Left lung (tissue), 14 donors: ENCODE measurements at places on chromosomes 11 and 22. TPM values are rescaled to one million over a fixed set of nuclear protein-coding genes. Genes with fewer than 3 reads are reported as not detected.

GRCh38 chr11:7523416-7524210 lies 9.8 kb downstream of the PPFIBP2 start:
- no peak for DNase-seq
- no peak overlapping the region for H3K27ac ChIP-seq
- no peaks in the 10 kb centered on the region for H3K27me3 ChIP-seq
- no peak overlapping the region for H3K4me3 ChIP-seq
- H3K4me1 ChIP-seq = peaks cover 13% of the 10 kb centered on the region

The MYO7A gene
- total RNA-seq = 13.5 TPM

- no peaks in the 10 kb centered on the region for H3K27me3 ChIP-seq
- DNase-seq = no peak
- H3K4me3 ChIP-seq = no peak overlapping the region
- no peaks in the 10 kb centered on the region for H3K4me1 ChIP-seq
Measured at GRCh38 chr11:110491577-110492320, 62.0 kb downstream of the FDX1 start.

DNA sequence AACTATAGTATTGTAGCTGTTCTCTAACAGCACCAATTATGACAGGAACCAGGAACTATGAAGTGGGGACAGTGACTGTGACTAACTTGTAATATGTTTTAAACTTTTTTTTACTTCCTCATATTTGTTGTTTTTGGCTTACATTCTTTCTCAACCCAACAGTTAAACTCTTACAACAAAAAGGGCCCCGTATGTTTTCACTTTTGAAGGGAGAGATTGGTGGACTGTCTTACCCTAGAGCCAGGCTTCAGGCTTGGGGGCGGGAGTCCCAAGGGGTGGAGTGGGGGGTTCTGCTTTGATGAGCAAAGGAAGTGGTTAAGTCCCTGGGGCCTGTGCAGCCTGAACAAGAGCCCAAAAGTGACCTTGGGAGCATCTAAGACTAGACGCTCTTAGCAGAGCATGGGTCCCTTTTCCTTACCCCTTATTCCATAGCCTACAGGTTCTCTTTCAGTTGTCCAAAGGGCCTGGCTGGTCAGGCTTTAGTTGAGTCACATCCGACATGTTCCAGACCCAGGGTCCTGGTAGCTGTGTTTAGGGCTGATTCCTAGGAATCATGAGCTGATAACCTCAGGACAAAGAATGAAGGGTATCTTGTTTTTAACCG lies 38.8 kb downstream of the STIM1 start:
- H3K27me3 ChIP-seq = no peaks in the 10 kb centered on the region
- H3K27ac ChIP-seq = peak overlapping the region; percentile 17
- no peaks in the 10 kb centered on the region for H3K36me3 ChIP-seq
- H3K4me3 ChIP-seq = no peak overlapping the region
- no peak for DNase-seq

DNA sequence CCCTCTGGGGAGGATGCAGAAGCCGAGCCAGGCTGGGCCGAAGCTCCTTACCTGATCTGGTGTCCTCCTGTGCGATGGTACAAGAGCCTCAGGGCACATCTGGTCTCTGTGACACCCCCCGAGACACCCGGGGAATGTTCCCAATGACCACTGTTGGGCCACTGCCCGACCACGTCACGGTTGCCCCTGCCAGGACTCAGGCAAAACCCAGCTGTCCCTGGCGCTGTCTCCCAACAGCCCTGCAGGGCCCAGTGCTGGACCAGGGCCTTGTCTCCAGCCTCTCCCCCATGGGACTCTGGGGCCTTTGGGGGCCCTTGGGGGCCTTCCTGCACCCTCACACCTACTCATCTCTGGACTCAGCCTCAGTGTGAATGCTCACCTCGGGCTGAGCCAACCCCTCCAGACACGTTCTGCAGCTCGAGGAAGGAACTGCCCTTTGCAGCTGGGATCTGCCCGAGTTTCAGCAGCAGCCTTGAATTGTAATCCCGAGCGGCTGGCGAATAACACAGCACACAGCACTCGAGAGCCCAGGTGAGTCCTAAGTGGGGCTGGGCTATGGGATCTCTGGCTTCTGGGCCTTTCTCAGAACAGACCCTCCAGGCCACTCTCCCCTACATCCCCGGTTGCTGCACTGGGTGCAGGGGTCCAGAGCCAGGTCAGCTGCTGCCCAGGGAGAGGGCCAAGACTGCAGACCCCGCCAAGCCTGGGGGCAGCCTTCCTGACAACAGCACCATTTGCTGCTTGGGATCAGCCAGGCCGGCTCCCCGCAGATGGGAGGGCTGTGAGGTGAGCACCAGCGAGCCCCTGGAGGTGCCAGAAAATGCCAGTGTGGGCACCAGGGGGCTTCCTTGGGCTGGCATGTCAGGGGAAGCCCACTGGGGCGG lies 39.8 kb downstream of the RTN4R start:
- no peaks in the 10 kb centered on the region for H3K27me3 ChIP-seq
- no peak for DNase-seq
- H3K27ac ChIP-seq = no peak overlapping the region
- H3K36me3 ChIP-seq = no peaks in the 10 kb centered on the region
- H3K4me3 ChIP-seq = no peak overlapping the region

The GRIK4 gene
- total RNA-seq = 0.76 TPM

The SPI1 gene
- 194 TPM for total RNA-seq

DNA sequence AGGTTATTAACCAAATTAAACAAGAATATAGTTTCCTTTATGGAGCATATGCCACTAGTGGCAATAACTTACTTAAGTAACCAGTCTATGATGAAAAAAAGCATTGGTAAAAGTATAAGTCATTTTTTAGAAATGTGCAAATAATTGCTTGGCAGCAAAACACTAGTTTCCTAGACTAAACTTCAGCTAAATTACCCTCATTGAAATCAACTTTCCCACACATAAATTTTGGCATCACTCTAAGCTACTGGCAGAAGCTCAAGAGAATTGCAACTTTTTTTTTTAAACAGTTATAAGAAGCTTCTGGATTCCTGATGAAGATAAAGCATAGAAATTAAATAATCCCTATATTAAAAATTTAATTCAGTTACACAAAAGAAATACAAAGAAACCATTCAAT lies 12.5 kb downstream of the CCDC34 start:
- DNase-seq = no peak
- no peak overlapping the region for H3K27ac ChIP-seq
- H3K36me3 ChIP-seq = no peaks in the 10 kb centered on the region
- no peak overlapping the region for H3K4me3 ChIP-seq
- H3K4me1 ChIP-seq = no peaks in the 10 kb centered on the region
- no peaks in the 10 kb centered on the region for H3K27me3 ChIP-seq

GRCh38 chr11:12200991-12201985 lies 90.9 kb downstream of the MICAL2 start:
- peak; percentile 75 for DNase-seq
- H3K4me3 ChIP-seq = no peak overlapping the region
- no peaks in the 10 kb centered on the region for H3K27me3 ChIP-seq
- peaks cover 14% of the 10 kb centered on the region for H3K4me1 ChIP-seq
- H3K27ac ChIP-seq = peak overlapping the region; percentile 16

The KDM4E gene
- not detected for total RNA-seq

- peak; percentile 37 for DNase-seq
- H3K27me3 ChIP-seq = no peaks in the 10 kb centered on the region
- peaks cover 22% of the 10 kb centered on the region for H3K4me1 ChIP-seq
- no peaks in the 10 kb centered on the region for H3K36me3 ChIP-seq
- H3K27ac ChIP-seq = no peak overlapping the region
Measured at GRCh38 chr22:50695421-50696250, 23.0 kb downstream of the SHANK3 start.

DNA sequence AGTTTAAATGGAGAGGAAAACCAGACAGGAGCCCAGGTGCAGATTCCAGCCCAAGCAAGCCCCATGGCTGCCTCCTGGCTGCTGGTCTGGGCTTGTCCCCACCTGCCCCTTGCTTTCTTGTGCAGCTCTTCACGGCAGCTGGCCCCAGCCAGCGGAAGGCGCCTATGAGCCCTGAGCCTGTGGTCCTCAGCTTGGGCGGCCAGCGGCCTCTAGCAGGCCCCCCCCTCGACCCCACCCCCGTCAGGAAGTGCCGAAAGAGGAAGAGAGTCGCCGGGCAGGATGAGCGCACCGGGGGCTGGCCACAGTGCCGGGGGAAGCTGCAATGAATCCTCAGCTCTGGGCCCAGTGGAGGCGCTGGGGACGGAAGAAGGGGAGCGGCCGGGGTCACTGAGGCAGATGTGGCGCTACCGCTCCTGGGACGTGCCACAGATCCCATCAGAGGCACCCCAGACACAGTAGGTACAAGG lies 2.1 kb upstream of the DGKZ start:
- no peak for DNase-seq
- no peaks in the 10 kb centered on the region for H3K27me3 ChIP-seq
- no peaks in the 10 kb centered on the region for H3K36me3 ChIP-seq
- peak overlapping the region; percentile 90 for H3K27ac ChIP-seq
- peak overlapping the region; percentile 88 for H3K4me3 ChIP-seq

DNA sequence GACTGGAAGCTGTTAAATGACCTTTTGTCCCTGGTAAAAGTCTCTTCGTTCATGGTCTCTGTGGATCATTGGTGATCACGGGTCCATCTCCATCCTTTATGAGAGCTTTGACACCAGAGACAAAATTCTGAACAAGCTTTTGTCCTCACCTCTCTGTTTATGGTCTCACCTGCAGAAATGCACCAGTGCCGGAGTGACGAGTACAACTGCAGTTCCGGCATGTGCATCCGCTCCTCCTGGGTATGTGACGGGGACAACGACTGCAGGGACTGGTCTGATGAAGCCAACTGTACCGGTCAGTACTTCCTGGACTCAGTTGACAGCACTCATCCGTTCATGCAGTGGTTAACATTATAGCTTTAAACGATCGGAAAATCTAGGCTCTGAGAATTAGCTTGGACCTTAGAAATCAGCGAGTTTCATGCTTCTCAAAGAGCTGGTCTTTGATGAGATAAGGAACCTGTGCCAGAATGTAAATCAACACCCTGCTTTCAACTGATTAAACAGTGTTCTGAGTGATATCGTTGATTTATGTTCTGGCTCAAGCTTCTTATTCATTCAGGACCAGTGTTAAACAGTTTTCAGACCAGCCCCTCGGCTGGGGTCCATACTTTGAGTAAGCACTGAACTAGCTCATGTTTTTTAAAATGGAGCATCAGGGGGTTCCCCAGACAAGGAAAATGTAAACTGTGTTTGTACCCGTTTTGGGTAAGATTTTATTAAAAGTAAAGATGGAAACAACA lies 124.5 kb upstream of the SORL1-AS1 start:
- H3K4me3 ChIP-seq = no peak overlapping the region
- H3K27ac ChIP-seq = no peak overlapping the region
- no peaks in the 10 kb centered on the region for H3K27me3 ChIP-seq
- no peaks in the 10 kb centered on the region for H3K4me1 ChIP-seq

The PDE3B gene
- 20.8 TPM for total RNA-seq

- H3K27ac ChIP-seq = no peak overlapping the region
- H3K36me3 ChIP-seq = peaks cover 92% of the 10 kb centered on the region
- peaks cover 7% of the 10 kb centered on the region for H3K4me1 ChIP-seq
- DNase-seq = no peak
- no peaks in the 10 kb centered on the region for H3K27me3 ChIP-seq
Measured at GRCh38 chr11:977830-978720, 52.4 kb downstream of the AP2A2 start.

GRCh38 chr11:3201112-3201581 lies 17.5 kb downstream of the MRGPRG start:
- no peaks in the 10 kb centered on the region for H3K36me3 ChIP-seq
- H3K4me3 ChIP-seq = no peak overlapping the region
- H3K27ac ChIP-seq = no peak overlapping the region

DNA sequence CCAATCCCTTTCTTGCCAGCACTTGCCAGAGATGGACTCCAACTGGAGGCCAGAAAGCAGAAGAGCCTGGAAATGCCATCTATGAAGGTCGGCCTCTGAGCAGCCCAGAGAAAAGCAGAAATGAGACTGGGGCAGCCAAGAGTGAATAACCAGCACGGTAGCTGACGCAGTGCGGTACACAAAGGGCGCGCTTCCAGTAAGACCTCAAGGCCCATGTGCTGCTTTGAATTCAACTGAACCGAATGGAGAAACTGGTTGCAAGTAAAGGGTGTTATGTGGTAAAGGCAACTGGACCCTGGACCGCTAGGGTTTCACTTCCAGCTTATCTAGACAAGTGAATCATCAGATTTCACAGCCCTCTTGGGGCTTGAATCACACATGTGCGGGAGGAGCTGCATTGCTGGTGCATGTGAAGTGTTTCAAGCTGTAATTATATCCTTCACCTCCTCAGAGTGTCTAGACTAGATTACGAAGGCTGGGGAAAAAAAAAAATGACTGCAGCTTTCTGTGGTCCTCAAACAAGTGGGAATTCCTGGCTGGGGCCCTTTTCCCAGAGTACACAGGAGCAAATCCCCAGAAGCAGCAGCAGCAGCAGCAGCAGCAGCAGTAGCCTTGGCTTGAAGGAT lies 128.9 kb downstream of the CCDC34 start:
- H3K27me3 ChIP-seq = no peaks in the 10 kb centered on the region
- H3K36me3 ChIP-seq = no peaks in the 10 kb centered on the region
- no peaks in the 10 kb centered on the region for H3K4me1 ChIP-seq

DNA sequence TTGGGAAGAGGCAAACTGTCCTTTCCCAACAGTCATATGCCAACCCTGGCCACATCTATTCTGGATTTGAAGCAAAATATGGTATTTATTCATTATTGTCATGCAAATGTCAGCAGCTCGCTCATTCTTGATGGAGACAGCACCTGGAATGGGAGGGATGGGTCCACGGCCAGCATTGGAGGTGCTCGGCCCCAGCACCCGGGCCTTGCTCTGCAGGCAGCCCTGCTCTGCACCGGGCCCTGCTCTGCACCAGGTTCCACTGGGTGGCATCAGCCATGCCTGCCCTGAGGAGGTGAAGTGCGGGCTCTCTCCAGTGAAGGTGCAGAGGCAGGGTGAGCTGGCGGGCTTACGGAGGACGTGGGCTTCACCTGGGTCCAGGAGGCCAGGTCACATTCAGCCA lies 19.8 kb downstream of the LRP5 start:
- H3K4me3 ChIP-seq = no peak overlapping the region
- no peak overlapping the region for H3K27ac ChIP-seq
- no peaks in the 10 kb centered on the region for H3K27me3 ChIP-seq
- H3K36me3 ChIP-seq = no peaks in the 10 kb centered on the region
- H3K4me1 ChIP-seq = peaks cover 17% of the 10 kb centered on the region

GRCh38 chr11:126111458-126112116 lies 48.9 kb upstream of the CDON start:
- H3K27ac ChIP-seq = no peak overlapping the region
- no peaks in the 10 kb centered on the region for H3K27me3 ChIP-seq
- H3K4me3 ChIP-seq = no peak overlapping the region
- no peak for DNase-seq
- H3K36me3 ChIP-seq = no peaks in the 10 kb centered on the region
- peaks cover 29% of the 10 kb centered on the region for H3K4me1 ChIP-seq

The CAPN5 gene
- total RNA-seq = 13.2 TPM

- no peak overlapping the region for H3K4me3 ChIP-seq
- DNase-seq = no peak
- H3K27me3 ChIP-seq = no peaks in the 10 kb centered on the region
- no peaks in the 10 kb centered on the region for H3K36me3 ChIP-seq
- no peaks in the 10 kb centered on the region for H3K4me1 ChIP-seq
- no peak overlapping the region for H3K27ac ChIP-seq
Measured at GRCh38 chr11:97641988-97642387, 1252.2 kb downstream of the JRKL start.
